ENCODE measurements at places on chromosomes 1 and 21. TPM values are rescaled to one million over a fixed set of nuclear protein-coding genes. Genes with fewer than 3 reads are reported as not detected.

The EPHA2 gene
- 8.0 TPM for polyA plus RNA-seq

GRCh38 chr1:151807131-151807530, 1.9 kb upstream of the LINGO4 start:
- H3K4me3 ChIP-seq, result no peak overlapping the region
- no peak for DNase-seq
- peaks cover 18% of the 10 kb centered on the region for H3K4me1 ChIP-seq
- H3K27me3 ChIP-seq, result no peaks in the 10 kb centered on the region

- H3K27ac ChIP-seq, result no peak overlapping the region
- no peak overlapping the region for H3K4me3 ChIP-seq
- no peak for DNase-seq
- no peaks in the 10 kb centered on the region for H3K4me1 ChIP-seq
- no peaks in the 10 kb centered on the region for H3K36me3 ChIP-seq
Observed at GRCh38 chr1:217274416-217274815, 356.5 kb downstream of the GPATCH2 start.

The YIPF1 gene
- polyA plus RNA-seq, result 25.1 TPM

The HECTD3 gene
- 42.2 TPM for polyA plus RNA-seq

GRCh38 chr21:44370027-44370735, 16.8 kb downstream of the TRPM2 start:
- DNase-seq, result no peak
- no peaks in the 10 kb centered on the region for H3K4me1 ChIP-seq
- peak overlapping the region; percentile 18 for H3K4me3 ChIP-seq
- H3K27me3 ChIP-seq, result no peaks in the 10 kb centered on the region
- H3K36me3 ChIP-seq, result no peaks in the 10 kb centered on the region
- no peak overlapping the region for H3K27ac ChIP-seq

The NCAM2 gene
- polyA plus RNA-seq, result 0.44 TPM

DNA sequence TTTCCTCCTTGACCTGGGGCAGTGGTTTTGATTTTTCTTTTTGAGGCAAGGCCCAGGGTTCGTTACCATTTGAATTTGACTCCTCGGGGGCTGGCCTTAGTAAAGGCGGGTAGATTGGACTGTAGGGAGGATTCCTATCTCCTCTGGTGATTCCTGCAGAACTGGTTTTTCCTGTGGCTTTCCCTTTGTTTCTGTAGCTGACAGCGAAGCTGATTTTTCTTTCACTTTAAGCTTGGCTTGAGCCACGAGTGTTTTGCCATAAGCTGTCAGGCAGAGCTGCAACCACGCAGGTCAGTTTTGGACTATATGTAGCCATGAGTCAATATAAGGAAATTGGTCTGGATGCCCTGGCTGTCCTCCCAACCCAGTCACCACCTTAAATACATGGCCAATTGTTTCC, 28.7 kb upstream of the KCNJ15 start:
- H3K4me1 ChIP-seq, result no peaks in the 10 kb centered on the region
- no peaks in the 10 kb centered on the region for H3K27me3 ChIP-seq
- H3K36me3 ChIP-seq, result no peaks in the 10 kb centered on the region
- DNase-seq, result no peak
- no peak overlapping the region for H3K27ac ChIP-seq

- no peak for DNase-seq
- no peaks in the 10 kb centered on the region for H3K4me1 ChIP-seq
- no peaks in the 10 kb centered on the region for H3K27me3 ChIP-seq
- H3K4me3 ChIP-seq, result no peak overlapping the region
- no peak overlapping the region for H3K27ac ChIP-seq
Observed at GRCh38 chr21:28554660-28555475, 437.8 kb downstream of the LTN1 start.

GRCh38 chr1:25756215-25756614, 43.8 kb upstream of the SELENON start:
- no peak for DNase-seq
- H3K36me3 ChIP-seq, result no peaks in the 10 kb centered on the region
- H3K27ac ChIP-seq, result no peak overlapping the region
- peaks cover 3% of the 10 kb centered on the region for H3K4me1 ChIP-seq

- H3K27ac ChIP-seq, result no peak overlapping the region
- no peak for DNase-seq
- no peaks in the 10 kb centered on the region for H3K4me1 ChIP-seq
- no peaks in the 10 kb centered on the region for H3K36me3 ChIP-seq
- no peaks in the 10 kb centered on the region for H3K27me3 ChIP-seq
Observed at GRCh38 chr21:34046917-34047316, 26.5 kb upstream of the MRPS6 start.

DNA sequence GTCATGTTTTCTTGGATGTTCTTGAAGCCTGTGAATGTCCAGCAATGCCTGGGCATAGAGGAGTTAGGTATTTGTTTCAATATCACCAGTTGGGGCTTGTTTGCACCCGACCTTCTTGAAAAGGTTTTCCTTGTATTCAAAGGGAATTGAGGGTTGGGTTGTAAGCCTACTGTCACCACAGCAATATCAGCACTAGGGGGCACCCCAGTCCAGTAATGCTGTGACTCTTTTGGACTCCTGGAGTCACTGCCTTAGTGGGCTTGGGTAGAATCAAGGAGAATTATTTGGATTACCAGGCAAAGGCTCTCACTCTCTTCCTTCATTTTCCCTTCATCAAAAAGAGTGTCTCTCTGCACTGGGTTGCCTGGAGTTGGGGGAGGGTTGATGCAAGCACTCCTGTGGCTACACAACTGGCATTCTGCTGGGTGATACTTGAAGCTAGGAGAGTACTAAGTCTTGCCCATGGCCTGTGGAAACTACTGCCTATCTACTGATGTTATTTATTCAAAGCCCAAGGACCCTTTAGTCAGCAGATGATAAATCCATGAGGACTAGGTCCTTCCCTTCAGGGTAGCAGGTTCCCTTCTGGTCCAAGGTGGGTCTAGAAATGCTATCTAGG, 34.5 kb downstream of the OR10R2 start:
- H3K27ac ChIP-seq, result no peak overlapping the region
- H3K36me3 ChIP-seq, result no peaks in the 10 kb centered on the region
- no peak for DNase-seq

GRCh38 chr1:111904478-111905218, 84.8 kb downstream of the KCND3 start:
- H3K27ac ChIP-seq, result peak overlapping the region; percentile 3
- DNase-seq, result no peak
- H3K4me3 ChIP-seq, result peak overlapping the region; percentile 36
- H3K27me3 ChIP-seq, result no peaks in the 10 kb centered on the region

DNA sequence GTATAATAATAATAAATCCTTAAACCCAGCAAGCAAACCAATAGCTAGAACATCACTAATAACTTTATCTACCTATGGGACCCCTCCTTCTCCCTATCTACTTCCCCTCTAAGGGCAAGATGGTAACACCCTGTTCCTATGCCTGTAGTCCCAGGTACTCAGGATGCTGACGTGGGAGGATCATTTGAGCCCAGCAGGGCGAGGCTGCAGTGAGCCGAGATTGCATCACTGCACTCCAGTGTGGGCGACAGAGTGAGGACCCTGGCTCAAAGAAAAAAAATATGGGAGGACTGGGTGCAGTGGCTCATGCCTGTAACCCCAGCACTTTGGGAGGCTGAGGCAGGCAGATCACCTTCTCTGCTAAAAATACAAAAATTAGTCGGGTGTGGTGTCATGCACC, 143.1 kb upstream of the SLC45A1 start:
- H3K27ac ChIP-seq, result no peak overlapping the region
- H3K4me1 ChIP-seq, result no peaks in the 10 kb centered on the region
- H3K36me3 ChIP-seq, result no peaks in the 10 kb centered on the region
- no peak overlapping the region for H3K4me3 ChIP-seq

The C1orf185 gene
- polyA plus RNA-seq, result not detected

The RNU1-3 gene
- polyA plus RNA-seq, result not detected

DNA sequence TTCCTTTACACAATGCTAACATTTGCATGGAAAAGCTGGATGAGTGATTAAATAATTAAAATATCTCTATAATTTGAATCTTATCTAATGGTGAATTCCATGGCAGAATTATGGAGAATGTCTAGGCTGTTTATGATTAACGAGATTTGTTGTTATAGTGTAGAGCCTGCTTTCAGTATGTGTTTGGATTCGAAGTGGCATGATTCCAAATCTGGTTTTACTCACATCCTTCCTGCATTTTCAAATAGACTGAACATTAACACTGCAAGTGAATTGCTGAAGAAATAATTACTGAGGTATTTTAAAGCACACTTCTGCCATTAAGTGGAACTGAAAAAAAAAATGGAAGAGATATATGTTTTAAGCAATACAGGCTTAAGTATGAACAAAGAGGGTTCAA, 5.1 kb upstream of the NEK7 start:
- H3K36me3 ChIP-seq, result no peaks in the 10 kb centered on the region
- peaks cover 41% of the 10 kb centered on the region for H3K4me1 ChIP-seq
- peak overlapping the region; percentile 87 for H3K27ac ChIP-seq
- no peak overlapping the region for H3K4me3 ChIP-seq

- no peak overlapping the region for H3K27ac ChIP-seq
- no peaks in the 10 kb centered on the region for H3K27me3 ChIP-seq
- H3K4me3 ChIP-seq, result no peak overlapping the region
- no peaks in the 10 kb centered on the region for H3K36me3 ChIP-seq
Observed at GRCh38 chr1:179599623-179600249, 8.1 kb downstream of the TDRD5 start.

All from psoas muscle (tissue), 8 donors.